ENCODE measurements at places on chromosomes 11 and 22. TPM values are rescaled to one million over a fixed set of nuclear protein-coding genes. Genes with fewer than 3 reads are reported as not detected.

Gene CELF1
- 128 TPM for total RNA-seq

DNA sequence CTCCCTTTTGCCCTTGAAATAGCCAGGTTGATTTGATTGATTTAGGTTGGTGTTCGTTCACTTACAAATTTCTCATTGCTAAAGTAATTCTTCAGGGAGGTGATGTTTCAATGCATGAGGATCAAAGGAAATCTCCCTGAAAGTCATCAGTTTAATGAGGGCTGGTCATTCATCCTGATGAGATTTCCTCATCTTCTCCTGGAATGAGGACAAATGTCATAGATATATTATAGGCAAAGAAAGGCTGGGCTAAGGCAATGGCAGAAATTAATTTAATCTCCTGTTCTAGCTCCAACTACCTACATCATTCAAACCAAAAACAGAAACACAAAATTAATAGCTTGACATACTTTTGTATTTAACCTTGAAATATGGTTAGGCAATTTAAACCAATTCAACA lies 1052.1 kb downstream of the LRRC4C start:
- DNase-seq = no peak

GRCh38 chr11:8809241-8809938 lies 101.6 kb upstream of the AKIP1 start:
- no peak for DNase-seq

DNA sequence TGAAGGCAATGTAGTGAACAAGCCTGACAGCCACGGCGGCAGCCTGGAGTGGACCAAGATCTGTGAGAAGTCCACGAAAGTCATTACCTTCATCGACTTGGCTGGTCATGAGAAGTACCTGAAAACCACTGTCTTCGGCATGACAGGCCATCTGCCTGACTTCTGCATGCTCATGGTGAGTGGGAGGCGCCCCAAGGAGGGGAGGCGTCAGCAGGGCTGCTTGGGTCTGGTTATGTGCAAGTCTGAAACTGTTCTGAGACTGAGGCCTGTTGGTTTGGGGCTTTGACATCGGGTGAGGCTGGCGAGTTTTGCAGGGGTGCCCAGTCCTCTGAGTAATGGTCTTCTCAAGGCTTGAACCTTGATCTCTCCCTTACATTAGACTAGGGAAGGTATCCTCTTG lies 11.1 kb downstream of the GTPBP1 start:
- DNase-seq = no peak

GRCh38 chr22:38706901-38707195 lies 1.1 kb downstream of the GTPBP1 start:
- DNase-seq = no peak

DNA sequence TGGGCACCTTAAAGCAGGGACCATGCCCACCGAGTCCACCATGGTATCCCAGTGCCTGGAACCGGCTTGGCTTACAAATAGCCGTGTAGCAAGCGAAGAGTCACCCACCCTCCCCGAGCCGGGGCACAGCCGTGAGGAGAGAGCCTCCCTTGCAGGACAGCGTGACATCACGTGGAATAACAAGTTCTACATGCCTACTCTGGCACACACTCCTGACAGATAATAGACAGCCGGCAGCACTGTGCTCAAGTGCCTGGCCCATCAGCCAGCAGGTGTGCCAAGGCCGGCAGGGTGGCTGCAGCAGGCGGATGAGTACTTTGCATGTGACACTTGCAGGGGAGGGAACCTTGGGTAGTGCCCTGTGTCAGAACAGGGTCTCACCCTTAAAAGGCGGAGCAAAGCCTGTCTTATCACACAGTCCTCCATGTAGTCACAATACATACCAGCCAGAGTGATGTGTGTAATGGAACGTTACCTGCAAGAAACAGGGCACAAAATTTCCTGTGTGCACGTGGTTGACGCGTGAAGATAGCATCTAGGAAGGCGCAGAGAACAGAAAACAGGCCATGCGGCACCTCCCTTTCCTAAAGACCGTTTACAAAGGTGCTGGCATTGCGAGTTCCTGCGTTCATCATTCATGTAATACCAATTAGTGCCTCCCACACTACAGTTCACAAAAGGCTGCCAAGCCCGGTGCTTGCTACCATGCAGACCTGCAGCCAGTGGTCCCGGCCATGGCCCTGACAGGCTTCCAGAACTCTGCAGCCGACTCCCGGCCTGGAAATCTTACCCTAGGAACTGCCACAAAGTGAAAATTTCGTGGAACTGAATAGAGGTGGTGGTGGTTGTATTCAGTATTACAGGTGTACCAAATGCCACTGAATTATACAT lies 16.4 kb downstream of the TOM1 start:
- no peak for DNase-seq
